ENCODE measurements at places on chromosomes 4 and X. TPM values are rescaled to one million over a fixed set of nuclear protein-coding genes. Genes with fewer than 3 reads are reported as not detected.

MAGEB4 gene
- not detected for polyA plus RNA-seq

FHDC1 gene
- 4.0 TPM for polyA plus RNA-seq

GLOD5 gene
- polyA plus RNA-seq, result not detected

CCDC149 gene
- 9.6 TPM for polyA plus RNA-seq

PASD1 gene
- polyA plus RNA-seq, result 0.02 TPM

TIGD4 gene
- polyA plus RNA-seq, result 0.23 TPM

IL21 gene
- not detected for polyA plus RNA-seq

PAGE2 gene
- polyA plus RNA-seq, result not detected

WDR17 gene
- polyA plus RNA-seq, result 1.5 TPM

BCAP31 gene
- 195 TPM for polyA plus RNA-seq

SORBS2 gene
- 204 TPM for polyA plus RNA-seq

ESX1 gene
- polyA plus RNA-seq, result not detected

TENM3 gene
- polyA plus RNA-seq, result 5.6 TPM

KLB gene
- 0.07 TPM for polyA plus RNA-seq

MAGEA11 gene
- not detected for polyA plus RNA-seq

RENBP gene
- polyA plus RNA-seq, result 2.8 TPM

RNF150 gene
- 20.7 TPM for polyA plus RNA-seq

GABRA4 gene
- polyA plus RNA-seq, result not detected

All from ovary (tissue), 10 donors.